ENCODE measurements at places on chromosomes 11 and 22.

GRCh38 chr11:111727431-111727830, 38.8 kb downstream of the PPP2R1B start:
- no peak for DNase-seq

- no peak for DNase-seq
Observed at GRCh38 chr11:19164881-19165280, 36.9 kb downstream of the CSRP3 start.

GRCh38 chr11:128497061-128497775, 90.1 kb downstream of the ETS1 start:
- DNase-seq, result no peak

GRCh38 chr22:30691204-30691603, 3.5 kb upstream of the OSBP2 start:
- no peak for DNase-seq

GRCh38 chr11:65448074-65448417, 25.4 kb downstream of the NEAT1 start:
- no peak for DNase-seq

DNA sequence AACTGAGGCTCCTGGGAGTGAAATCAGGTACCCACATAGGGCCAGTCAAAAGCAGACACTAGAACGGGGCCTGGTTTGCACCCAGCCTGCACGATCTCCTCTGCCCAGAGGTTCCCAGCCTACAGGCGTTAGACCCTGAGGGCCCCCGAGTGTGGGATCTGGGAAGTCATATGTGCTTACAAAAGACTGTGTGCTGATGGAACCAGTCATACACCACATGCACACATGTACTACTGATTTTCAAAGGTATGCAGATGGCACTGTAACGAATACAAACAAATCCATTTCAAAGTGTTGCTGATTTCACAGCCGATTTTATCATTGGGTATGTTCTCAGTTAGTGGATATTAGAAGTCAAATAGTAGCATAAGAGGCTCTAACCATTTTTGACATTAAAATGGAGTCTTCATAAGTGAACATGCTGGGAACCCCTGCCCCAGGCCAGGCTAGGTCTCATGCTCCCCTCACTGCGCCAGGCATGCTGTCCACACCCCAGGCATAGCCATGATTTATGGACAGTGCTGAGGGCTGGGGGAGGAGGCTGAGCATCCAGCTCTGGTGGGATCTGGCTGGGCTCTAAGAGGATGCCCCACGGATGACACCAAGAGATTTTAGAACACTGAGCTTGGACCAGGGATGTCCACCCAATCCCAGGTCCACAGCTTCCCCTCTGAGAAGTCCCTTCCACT, 38.6 kb upstream of the LRRC32 start:
- DNase-seq, result no peak
